HFFc6 (cell line): ENCODE measurements at places on chromosomes 11 and 22. TPM values are rescaled to one million over a fixed set of nuclear protein-coding genes. Genes with fewer than 3 reads are reported as not detected.

Gene CYP2D6
- 0.11 to 0.19 TPM (median 0.11 TPM) in 3 replicates for total RNA-seq

Gene CCDC88B
- 0.12 to 1.8 TPM (median 0.79 TPM) in 3 replicates for total RNA-seq

Gene SNX32
- total RNA-seq = not detected in 3 replicates

Gene ANGPTL5
- total RNA-seq = not detected in 3 replicates

Gene OR52H1
- total RNA-seq = not detected in 2 replicates

Gene MS4A6A
- total RNA-seq = not detected in 2 replicates

Gene SMIM38
- total RNA-seq = not detected in 3 replicates

Gene KCNJ5
- total RNA-seq = not detected in 2 replicates

Gene MRGPRX3
- not detected in 3 replicates for total RNA-seq

Gene CLTCL1
- total RNA-seq = 7.4 to 9.0 TPM (median 8.2 TPM) in 3 replicates

Gene OR52I1
- not detected in 3 replicates for total RNA-seq

Gene GLYAT
- total RNA-seq = not detected in 3 replicates

Gene LAYN
- total RNA-seq = 102 and 148 TPM in 2 replicates

Gene GRAMD1B
- 47.0 to 54.5 TPM (median 47.4 TPM) in 3 replicates for total RNA-seq

Gene AMBRA1
- total RNA-seq = 25.2 to 25.9 TPM (median 25.3 TPM) in 3 replicates
